ENCODE measurements at places on chromosomes 4 and X. TPM values are rescaled to one million over a fixed set of nuclear protein-coding genes. Genes with fewer than 3 reads are reported as not detected.

- no peak for DNase-seq
Measured at GRCh38 chr4:40502220-40502619, 127.4 kb downstream of the RBM47 start.

The TACC3 gene
- total RNA-seq = 3.2 TPM

The JADE3 gene
- total RNA-seq = 5.0 TPM

The NAP1L3 gene
- total RNA-seq = 14.1 TPM

DNA sequence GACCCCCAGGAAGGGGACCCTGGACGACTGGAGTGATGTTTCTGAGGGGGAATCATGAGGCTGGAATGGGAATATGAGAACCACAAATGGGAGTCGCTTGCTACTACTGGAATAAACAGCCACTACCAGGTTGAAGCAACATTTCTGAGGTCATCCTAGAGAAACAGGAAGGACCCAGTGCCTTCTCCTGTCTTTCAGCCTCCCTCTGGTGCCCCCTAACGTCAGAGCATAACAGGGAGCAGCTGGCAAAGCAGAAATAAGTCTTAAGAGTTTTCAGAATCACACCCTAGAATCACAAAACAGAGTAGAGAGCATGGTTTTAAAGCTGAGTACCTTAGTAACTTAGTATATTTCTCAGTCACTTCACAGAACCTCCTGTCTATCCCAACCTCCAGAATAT lies 347.8 kb upstream of the PITX2 start:
- DNase-seq = peak; percentile 22

DNA sequence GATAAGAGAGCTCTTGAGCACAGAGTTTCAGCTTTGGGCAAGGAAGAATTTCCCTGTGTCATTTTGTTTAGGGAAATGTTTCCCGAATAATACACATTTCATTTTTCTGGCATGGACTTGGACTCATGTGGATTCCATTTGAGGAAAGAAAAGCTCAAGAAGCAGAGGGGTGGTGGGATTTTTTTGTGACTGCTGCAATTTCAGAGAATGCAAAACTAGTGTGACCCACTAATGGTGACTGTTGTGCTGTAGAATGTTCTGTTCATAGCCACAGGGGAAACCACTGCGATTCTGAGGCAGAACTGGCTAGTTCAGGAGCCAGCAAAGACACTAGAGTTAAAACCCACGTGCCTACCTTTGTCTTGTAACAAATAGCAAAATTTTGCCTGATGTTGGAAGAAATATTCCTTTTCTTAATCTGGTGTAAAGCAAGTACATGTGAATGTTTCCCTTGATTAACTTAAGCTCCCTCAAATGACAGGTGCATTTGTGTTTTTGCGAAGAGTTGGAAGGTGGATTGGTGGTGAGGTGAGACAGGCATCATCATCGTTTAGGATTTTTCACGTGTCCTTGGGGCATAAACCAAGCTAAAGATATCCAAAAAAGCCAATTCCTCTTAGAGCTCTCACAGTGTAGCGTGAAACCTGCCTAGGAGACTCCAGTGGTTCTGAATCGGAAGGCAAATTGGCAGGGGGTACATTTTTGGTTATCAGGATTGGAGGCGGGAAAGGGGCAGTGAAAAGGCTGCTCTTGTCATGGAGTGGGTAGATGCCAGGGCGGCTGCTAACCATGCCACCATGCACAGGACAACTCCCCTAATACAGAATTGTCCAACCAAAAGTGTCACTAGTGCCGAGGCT lies 38.0 kb upstream of the FAM9C start:
- no peak for DNase-seq

DNA sequence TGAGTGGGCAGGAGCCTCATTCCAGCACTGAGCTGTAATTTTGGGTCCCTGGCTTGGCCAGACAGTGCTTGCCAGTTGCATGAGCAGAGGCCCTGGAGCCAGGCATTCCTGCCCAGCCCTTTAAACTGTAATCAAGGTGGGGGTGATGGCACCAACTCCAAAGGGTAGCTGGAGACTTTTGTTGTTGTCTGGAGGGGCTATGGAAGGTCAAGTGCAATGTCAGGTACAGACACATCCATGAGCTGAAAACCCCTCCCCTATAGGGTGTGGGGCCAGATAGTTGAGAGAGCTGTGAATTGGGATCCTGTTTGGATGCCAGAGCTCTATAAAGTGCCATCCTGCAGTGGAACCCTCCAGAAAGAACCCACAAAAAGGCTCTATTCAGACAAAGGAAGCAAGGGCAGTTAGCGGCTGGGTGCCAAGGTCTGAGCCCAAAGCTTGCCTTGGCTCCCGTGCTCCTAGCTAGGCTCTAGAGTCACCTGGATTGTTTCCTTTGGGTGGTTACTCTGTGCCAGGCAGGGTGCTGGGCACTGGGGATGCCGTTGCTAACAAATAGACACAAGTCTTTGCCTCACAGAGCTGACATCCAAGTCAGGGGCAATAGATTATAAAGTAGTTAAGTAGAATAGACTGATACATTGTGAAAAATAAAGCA lies 163.0 kb downstream of the EFNB1 start:
- DNase-seq = no peak

GRCh38 chrX:12956704-12957534 lies 18.0 kb upstream of the TMSB4X start:
- DNase-seq = peak; percentile 74

GRCh38 chrX:41167888-41168287 lies 82.6 kb downstream of the USP9X start:
- no peak for DNase-seq

GRCh38 chrX:13607996-13608365 lies 38.6 kb downstream of the EGFL6 start:
- no peak for DNase-seq

The TEC gene
- 1.8 TPM for total RNA-seq

DNA sequence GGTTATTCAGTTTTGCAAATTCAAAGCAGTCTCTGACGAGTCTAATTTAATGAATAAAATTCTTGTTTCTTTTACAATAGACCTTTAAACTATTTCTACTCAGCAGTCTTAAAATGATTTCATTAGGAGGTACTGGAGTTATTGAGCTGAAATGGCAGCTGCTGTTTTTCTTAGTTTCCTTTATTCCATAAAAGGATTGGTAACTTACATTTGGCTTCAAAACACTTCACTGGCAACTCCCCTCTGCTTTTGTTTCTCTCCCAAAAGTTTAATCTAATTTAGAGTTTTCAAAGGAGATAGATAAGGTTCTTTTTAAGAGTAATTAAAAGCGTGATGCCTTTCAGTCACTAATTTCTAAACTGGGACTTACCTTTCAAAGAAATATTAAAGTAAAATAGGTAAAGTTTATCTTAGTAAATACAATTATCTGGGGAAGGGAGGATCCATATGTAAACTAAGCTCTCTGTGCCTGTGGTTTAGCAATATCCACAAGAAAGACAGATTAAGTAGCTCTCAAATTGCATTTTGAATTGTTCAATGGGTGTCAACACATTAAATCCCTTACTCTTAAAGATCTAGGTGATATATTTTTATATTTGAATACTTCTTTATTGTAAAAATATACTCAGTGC lies 17.1 kb upstream of the PCDH10 start:
- DNase-seq = no peak

GRCh38 chr4:54548098-54548620 lies 109.6 kb upstream of the KIT start:
- DNase-seq = no peak

The STARD8 gene
- 1.5 TPM for total RNA-seq

- DNase-seq = no peak
Measured at GRCh38 chrX:87299563-87300160, 217.9 kb upstream of the KLHL4 start.

GRCh38 chrX:49959602-49960001 lies 37.2 kb downstream of the CLCN5 start:
- no peak for DNase-seq

GRCh38 chr4:72553540-72554337 lies 15.3 kb downstream of the ADAMTS3 start:
- DNase-seq = no peak

The PRSS12 gene
- 8.5 TPM for total RNA-seq

The ZAR1 gene
- not detected for total RNA-seq

DNA sequence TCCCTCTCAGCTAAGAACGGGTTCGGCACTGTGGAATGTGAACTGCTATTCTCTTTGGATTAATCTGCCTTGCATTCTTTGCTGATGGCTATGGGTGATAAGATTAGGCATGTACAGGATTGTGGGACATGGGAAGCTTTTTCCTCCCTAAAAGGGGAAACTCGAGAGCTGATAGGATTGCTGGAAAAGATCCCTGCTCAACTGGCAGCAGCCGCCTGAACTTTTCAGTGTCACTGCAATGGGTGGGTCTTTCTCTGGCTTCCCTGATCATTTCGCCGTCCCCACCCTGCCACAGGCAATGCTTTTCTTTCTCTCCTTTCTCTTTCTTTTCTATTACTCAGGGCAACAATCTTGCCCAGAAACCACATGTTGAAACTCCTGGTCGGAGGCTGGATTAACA lies 20.5 kb downstream of the PAGE2 start:
- no peak for DNase-seq

The HPSE gene
- 0.29 TPM for total RNA-seq

DNA sequence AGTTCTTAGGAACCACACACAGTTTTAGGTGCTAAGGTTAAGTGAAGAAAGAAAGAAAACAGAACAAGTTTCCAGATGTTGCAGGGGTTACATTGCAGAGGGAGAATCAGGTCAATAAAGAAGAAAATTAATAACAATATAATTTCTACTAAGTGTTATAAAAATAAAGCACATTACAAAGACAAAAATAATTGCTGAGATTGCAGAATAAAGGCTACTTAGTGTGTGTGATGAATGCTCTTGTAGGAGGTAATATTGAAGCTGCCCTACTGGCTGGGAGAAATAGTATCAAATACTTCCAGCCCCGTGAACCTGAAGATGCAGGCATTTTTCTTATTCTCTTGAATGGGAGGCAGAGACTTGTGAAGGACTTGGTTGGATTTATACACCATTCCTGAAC lies 33.2 kb upstream of the FAM9A start:
- no peak for DNase-seq

DNA sequence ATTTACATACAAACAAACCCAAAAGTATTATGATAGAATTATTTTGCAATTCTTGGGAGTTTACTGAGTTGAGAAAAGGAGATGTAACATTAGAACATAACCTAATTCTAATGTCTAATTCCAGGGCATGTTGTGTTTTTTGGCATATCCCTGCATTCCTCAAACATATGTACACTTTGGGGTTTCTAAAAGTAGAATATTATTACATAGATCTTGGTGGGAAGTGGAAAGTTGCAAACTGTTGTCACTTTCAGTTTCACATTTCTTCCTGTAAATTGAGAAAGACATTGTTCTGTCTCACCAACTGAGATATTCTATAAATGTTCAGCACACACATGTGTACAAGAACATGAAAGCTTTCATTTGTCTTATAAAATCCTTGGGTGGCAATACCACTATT lies 24.4 kb upstream of the GBA3 start:
- no peak for DNase-seq

- peak; percentile 89 for DNase-seq
Measured at GRCh38 chrX:16160729-16161128, 6.6 kb upstream of the MAGEB17 start.

GRCh38 chrX:154359362-154360154 lies 14.9 kb downstream of the FLNA start:
- DNase-seq = no peak

DNA sequence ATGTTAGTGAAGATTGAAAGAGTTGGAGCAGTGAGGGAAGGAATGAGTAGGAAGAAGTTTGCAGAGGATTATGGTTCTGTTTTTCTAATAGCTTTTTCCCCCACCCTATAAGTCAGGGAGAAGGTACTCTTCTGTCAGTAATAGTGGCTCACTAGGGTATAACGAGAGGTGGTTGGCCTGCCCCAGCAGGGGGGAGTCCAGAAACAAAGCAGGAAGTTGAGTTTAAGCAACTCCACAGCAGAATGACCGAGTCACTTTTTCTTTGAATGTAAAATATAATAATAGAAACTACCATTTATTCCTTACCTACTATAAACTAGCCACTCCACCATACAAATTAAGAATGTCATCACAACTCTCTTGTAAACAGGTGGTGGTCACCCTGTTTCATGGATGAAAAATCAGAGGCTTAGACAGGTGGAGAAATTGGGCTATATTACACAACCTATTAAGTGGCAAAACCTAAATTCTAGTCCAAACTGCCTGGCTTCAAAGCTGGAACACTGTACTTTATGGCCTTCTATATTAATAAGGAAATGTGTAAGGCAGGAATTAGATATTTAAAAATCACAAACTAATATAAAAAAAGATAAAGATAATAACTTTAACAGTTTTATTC lies 21.9 kb downstream of the AP1AR start:
- no peak for DNase-seq

- no peak for DNase-seq
Measured at GRCh38 chrX:75038925-75039324, 113.7 kb upstream of the NEXMIF start.

GRCh38 chr4:171985129-171985528 lies 171.9 kb downstream of the GALNTL6 start:
- DNase-seq = no peak

GRCh38 chrX:110218591-110218990 lies 99.3 kb downstream of the AMMECR1 start:
- no peak for DNase-seq

The TMEM144 gene
- 6.8 TPM for total RNA-seq

The FABP2 gene
- total RNA-seq = not detected

The CXCL6 gene
- not detected for total RNA-seq

The NPY1R gene
- total RNA-seq = under 0.01 TPM

GRCh38 chrX:30008031-30008430 lies 207.3 kb upstream of the MAGEB2 start:
- DNase-seq = no peak

The ADGRG2 gene
- total RNA-seq = under 0.01 TPM

The LARP1B gene
- total RNA-seq = 27.9 TPM

The ARX gene
- total RNA-seq = not detected

The COL4A6 gene
- not detected for total RNA-seq

- peak; percentile 25 for DNase-seq
Measured at GRCh38 chrX:129791336-129791735, 11.6 kb downstream of the SASH3 start.

- no peak for DNase-seq
Measured at GRCh38 chr4:87409420-87409939, 12.9 kb upstream of the NUDT9 start.

GRCh38 chr4:31058656-31059055 lies 338.5 kb downstream of the PCDH7 start:
- no peak for DNase-seq

DNA sequence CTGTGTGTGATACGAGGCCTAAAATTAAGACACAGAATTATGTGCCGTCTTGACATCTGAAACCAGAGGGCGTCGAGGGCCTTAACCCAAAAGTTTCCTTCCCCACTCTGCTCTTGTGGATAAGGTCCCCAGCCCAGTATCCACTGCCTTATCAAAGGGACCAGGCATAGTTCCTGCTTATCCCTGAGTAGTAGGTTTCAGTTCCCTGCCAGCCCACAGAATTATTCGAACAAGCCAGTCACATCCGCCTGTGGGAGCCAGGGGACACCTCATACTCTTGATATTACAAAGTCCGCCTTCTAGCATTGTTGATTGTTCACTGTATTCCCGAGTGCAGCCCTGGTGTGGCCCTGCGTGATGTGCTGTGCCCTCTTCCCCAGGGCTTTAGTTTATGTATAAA lies 5.4 kb upstream of the MMRN1 start:
- no peak for DNase-seq

- no peak for DNase-seq
Measured at GRCh38 chrX:24081661-24082154, 27.0 kb downstream of the EIF2S3 start.

Data from osteoblast (primary cell).